Trophoblast cell (in vitro differentiated cells and primary cell): ENCODE measurements at places on chromosomes 6 and 20.
A peak's percentile ranks its signal among the peaks of the same experiment; 100 is the strongest.

DNA sequence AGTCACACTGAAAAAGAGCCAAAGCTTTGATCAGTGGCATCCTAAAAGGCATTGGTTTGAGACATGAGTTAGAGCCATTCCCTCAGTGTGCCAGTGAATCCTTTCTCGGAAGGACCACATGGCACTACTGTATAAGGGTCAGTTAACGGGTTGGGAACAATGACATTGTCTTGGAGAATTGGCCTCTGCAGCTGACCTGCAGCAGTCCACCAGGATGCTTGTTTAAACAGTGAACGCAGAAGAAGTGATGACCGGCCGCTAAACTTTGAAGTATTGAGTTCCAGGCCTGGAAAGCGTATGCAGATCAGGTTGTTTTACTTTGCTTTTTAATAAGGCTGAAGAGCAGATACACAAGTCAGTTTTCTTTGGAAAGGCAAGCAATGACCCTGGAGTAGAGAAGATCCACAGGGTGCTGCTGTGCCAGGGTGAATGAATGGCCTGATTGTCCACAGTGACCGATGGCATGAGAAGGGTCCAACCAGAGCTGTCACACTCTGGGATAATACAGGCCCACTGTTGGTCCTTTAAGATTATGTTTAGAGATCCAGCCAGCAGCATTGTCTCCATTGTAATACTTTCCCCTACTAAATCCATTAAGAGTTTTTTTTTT, 57.8 kb downstream of the GMPR start:
- no peaks in the 10 kb centered on the region for H3K27me3 ChIP-seq
- DNase-seq, result no peak
- H3K27ac ChIP-seq, result no peak overlapping the region
- no peak overlapping the region for H3K4me3 ChIP-seq

DNA sequence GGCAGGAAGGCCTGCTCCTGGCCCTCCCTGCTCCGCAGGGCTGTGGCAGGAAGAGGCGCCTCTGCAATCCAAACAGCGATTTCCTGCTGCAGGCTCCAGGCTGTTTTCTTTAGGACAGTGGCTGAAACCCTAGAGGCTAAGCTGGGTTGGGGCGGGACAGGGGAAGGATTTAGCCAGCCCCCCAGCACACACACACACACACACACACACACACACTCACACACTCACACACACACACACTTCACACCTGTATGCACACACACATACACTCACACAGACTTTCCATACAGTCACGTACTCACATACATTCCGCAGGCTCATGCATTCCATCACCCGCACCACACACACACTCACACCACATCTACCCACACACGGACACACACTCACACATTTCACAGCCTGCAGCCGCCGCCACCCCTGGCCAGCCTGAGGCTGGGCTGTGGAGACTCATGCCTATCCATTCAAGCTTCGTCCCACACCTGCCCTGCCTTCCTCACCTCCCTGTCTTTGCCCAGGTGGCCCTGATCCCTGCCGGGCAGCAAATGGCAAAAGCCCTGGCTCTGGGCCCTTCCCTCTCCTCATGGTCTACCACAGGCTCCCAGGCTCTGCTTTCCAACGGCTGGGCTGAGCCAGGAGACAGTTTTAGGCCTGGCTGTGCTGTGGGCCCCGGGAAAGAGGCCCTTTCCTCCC, 17.9 kb downstream of the MDFI start:
- H3K27ac ChIP-seq, result peak overlapping the region; percentile 86
- peak overlapping the region; percentile 21 for H3K4me3 ChIP-seq
- DNase-seq, result peak; percentile 54
- H3K36me3 ChIP-seq, result peaks cover 33% of the 10 kb centered on the region
- H3K4me1 ChIP-seq, result peaks cover 48% of the 10 kb centered on the region
- H3K27me3 ChIP-seq, result no peaks in the 10 kb centered on the region

- DNase-seq, result no peak
- no peak overlapping the region for H3K4me3 ChIP-seq
- H3K4me1 ChIP-seq, result peaks cover 3% of the 10 kb centered on the region
- H3K27ac ChIP-seq, result no peak overlapping the region
These were observed 25.0 kb upstream of the RNF144B start for GRCh38 chr6:18362058-18362561.

DNA sequence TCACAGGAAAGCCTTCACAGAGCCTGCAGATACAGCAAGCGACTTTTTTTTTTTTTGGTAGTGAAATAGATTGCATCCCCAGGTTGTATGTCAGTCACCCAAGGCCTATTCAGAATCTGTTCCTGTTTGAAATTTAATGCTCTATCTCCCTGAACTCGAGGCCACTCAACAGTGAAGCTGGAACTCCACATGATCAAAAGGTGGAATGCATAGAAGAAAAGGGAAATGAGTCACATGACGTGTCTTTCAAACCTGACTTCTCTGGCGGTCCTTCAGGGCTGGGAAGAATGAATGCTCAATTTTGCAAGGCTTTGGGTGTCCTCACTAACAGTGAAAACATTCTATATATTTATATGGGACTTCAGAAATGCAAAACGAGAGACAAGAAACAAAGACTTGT, 88.4 kb upstream of the B3GAT2 start:
- DNase-seq, result no peak
- H3K4me1 ChIP-seq, result no peaks in the 10 kb centered on the region
- no peaks in the 10 kb centered on the region for H3K36me3 ChIP-seq
- no peak overlapping the region for H3K27ac ChIP-seq

- no peak overlapping the region for H3K4me3 ChIP-seq
- peak; percentile 38 for DNase-seq
- H3K27me3 ChIP-seq, result no peaks in the 10 kb centered on the region
- no peaks in the 10 kb centered on the region for H3K36me3 ChIP-seq
- H3K4me1 ChIP-seq, result no peaks in the 10 kb centered on the region
These were observed 210.1 kb upstream of the CCN2 start for GRCh38 chr6:132161283-132161682.
